ENCODE measurements at places on chromosomes 16 and 17.

DNA sequence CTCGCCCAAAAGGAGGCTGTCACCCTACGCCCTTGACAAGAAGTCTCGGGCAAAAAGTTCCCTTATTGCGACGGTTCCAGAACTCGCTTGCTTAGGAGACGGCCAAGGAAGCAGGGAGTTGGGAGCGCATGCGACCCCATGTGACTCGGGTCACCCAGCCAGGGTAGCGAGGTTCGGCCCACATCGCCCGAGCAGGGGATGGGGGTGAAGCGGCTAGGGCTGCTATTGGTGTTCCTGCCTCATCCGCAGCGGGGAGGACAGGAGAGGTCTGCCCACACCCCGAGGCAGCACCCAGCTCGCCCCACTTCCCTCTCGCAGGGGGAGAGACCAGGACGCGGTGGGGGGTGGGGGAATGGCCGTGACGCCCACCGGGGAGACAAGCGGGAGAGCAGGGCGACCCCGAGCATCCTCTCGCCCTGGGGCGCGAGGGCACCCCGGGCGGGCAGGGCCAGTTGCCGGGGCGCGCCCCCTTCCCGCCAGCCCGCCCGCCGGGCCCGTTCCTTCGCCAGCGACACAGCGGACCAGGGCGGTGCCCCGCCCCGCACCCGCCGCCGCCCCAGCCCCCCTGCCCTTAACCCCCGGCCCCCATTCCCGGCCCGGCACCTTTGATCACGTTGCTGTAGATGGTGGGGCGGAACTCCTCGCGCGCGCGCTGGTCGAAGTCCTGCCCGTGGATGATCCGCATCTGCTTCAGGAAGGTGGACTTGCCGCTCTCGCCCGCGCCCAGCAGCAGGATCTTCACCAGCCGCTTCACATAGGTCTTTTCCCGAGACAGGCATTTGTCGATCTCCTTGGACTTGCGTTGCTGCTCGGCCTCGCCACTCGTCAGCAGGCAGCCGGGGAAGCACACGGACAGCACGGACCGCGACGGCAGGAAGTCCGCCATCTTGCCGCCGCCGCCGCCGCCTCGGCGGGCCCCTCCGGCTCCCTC is 567 bp downstream of the GNA13 start:
- DNase-seq = no peak

- no peak for DNase-seq
Observed at GRCh38 chr16:88820385-88821025, 8.8 kb upstream of the APRT start.

GRCh38 chr16:78549366-78549765 is 449.9 kb downstream of the WWOX start:
- no peak for DNase-seq

DNA sequence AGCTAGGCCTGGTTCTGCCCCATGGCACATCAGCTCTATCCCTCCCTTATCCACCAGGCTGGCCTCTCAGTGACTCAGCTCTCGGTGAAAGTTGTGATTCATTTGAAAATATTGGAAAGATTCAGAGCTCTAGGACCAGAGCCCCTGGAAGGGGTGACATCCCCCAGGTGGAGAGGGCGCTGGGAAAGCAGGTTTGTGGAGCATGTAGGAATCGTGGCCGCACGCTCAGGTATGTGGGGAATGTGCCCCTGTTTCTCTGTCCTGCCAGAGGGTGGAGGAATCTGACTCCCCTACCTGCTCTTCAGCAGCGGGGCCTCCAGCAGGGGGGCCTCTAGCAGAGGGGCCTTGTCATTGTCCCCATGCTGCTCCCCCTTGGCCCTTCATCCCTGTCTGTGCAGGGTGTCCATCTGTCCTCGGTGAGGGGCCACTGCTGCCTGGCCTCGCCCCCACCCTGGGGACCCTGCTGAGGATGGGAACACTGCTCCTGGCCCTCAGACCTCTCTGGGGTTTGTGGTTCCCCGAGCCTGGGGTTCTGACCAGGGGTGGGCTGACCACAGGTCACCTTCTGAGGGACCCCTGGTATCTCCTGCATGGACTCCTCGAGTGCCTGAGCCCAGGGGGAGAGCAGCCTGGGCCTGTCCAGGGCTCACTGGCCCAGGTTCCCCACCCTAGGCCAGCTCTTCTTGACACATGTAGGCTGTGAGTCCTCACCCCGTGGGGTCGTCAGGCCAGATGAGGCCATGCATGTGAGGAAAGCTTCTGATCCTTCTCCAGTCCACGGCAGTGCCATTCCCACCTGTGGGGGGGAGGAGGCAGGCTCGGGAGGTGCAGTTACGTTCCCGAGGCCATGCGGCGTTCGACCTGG is 47.5 kb downstream of the NT5M start:
- no peak for DNase-seq

DNA sequence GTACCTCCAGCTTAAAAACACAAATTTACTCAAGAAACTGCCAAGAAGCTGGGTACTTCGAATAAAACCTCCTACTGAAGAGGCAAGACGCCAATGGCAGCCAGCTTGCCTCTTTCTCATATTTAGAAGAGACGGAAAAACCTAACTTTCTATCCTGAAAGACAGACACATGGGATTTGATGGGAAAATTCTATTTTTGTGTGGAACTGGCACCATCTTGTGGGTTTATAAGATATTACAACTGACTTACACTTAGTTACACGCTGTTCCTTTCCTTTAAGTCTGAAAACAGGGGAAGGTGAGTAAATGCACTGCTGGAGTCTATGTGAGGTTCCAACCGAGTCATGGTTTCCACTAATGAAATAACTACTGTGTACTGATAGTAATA is 10.3 kb downstream of the ZNF18 start:
- no peak for DNase-seq

DNA sequence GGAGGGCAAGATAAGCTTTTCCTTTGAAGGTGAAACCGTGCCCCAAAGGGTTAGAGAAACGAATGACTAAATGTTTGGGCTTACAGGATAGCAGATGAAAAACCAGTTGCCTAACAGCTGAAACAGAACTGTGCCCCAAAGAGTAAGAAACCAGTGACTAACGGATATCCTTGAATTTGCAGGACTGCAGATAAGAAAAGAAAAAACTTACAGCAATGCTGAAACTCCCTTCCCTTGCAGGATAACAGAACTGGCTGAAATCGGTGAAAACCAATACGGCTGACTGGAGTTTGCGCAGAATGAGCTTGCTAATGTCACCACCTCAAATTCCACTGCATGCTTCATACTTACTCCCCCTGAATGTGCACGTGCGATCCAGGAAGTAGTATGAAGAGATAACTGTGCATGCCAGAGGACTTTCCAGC is 175.2 kb upstream of the NLRP1 start:
- DNase-seq = no peak

DNA sequence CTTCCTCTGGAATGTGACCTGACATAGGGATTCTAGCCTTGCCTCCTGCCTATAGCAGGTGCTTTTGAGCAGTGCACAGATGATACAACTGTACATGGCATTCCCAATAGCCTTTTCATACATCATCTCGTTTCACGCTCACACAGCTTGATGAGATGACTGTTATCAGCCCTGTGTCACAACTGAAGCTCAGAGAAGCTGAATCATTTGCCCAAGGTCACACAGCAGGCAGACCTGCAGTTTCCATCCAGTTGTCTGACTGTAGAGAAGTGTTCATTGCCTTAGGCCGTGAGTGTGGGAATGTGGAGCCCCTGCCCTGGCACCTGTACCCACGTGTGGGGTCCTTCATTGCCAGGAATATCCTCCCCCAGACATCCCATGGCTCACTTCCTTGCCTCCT is 20.1 kb downstream of the WFDC1 start:
- DNase-seq = no peak

GRCh38 chr17:49814781-49815529 is 26.5 kb downstream of the KAT7 start:
- DNase-seq = no peak

DNA sequence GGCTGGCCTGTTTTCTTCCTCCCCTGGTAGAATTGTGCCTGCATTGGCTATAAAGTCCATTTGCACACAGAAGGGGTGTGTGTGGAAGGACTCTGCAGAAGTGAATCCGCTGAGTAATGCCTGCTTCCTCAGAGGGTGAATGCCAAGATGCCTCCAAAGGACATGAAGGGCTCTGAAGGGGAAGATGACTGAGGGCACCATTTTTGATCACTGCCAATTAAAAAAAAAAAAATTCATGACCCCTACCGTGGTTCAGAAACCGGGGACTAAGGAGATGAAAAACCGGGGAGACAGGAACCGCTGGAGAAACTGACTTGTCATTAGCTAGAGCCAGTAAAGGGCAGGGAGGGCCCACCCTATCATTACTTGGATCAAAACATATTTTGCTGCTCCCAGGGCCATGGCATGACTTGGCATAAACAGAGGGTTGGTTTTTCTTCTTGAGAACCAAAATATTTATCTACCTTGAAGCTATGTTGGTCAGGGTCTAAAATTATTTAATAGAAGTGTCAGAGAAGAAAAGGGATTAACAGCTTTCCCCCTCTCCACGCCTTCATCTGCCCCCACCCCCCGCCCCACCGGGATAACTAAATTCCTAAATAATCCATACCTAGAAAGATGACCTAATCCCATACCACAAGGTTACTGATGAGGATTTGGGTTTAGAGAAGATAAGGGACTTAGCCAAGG is 3.6 kb upstream of the USP7 start:
- no peak for DNase-seq

DNA sequence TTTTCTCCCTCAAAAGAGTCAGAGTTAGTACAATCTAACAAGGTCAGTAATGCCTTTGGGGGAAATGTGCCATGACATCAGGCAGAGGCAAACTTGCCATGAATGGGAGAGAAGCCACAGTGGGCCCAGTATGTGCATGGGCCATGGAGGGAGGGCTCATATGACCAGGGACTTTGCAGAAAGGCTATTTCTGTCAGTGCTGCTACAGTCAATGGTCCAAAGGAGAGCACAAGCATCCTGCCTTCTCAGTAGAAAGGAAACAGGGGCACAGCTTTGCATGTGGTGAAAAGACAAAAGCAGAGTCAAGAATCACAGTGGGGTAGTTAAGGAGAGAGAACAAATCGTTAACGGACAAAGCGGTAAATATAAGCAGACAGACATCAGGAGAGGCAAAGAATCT is 11.2 kb upstream of the CORO6 start:
- no peak for DNase-seq

GRCh38 chr16:4046221-4046620 is 70.0 kb downstream of the ADCY9 start:
- no peak for DNase-seq

DNA sequence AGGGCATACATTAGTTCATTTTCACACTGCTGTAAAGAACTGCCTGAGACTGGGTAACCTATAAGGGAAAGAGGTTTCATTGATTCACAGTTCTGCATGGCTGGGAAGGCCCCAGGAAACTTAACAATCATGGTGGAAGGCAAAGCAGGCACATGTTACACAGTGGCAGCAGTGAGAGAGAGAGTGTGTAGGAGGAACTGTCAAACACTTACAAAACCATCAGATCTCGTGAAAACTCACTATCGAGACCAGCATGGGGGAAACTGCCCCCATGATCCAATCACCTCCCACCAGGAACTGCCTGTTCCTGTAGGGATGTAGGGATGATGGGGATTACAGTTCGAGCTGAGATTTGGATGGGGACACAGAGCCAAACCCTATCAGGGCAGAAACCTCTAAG is 17.2 kb downstream of the NUBP1 start:
- no peak for DNase-seq

- DNase-seq = peak; percentile 66
Observed at GRCh38 chr17:39118674-39119419, 32.6 kb downstream of the PLXDC1 start.

DNA sequence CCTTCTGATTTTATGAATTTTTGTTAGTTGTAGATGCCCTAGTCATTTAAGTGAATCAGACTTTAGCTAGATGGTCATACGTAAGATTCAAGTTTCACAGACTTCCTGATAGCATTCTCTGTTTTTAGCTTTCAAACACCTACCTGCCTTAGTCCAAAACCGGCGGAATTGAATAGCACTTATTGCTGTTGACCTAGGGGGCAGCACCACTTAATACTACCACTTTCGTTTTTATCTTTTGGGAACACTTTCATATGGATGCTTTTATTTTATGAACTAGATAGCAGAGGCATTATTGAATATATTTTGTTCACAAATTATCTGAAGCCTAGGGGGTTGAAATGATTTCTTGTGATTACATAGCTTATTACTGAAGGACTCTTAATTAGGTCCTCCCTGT is 31.5 kb downstream of the TADA2A start:
- no peak for DNase-seq
